Endothelial cell of umbilical vein (primary cell): ENCODE measurements at places on chromosomes 2 and 18. TPM values are rescaled to one million over a fixed set of nuclear protein-coding genes. Genes with fewer than 3 reads are reported as not detected.

DNA sequence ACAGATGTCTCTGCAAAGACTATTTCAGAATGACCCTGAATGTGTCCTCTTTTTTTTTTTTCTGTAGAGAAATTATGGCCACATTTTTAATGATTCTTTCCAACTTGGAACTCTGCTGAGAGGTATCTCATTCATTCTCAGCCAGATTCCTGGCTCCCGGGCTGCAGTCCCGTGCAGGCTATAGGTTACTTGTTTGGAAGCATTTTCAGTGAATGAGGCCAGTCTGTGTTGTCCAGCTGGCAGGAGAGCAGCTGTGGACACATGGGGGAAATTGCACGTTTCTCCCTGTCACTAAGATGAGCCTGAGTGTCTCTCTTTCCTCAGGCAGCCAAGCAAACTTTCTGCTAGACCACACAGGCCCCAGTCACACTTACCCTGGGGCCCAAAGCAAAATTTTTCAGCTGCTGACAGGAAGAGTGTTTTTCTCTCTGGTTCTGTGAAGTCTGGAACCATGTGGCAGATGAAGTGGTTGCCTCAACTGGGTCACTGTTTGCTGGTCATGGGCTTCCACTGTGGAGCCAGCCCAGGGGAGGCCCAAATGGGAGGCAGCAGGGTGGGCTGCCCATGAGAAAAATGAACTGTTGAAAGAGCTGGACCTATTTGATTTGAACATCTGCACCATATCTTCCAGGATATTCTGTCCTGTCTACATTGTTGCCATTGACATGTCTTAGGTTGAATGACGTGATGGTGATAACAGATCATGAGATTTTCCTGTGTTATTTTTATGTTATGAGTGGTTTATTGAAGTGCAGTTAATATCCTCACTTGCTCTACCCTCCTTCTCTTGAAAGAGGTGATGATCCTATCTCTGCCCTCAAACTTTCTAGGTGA lies 431.2 kb downstream of the LPIN1 start:
- no peak for DNase-seq
- H3K27ac ChIP-seq, result peak overlapping the region; percentile 12
- no peaks in the 10 kb centered on the region for H3K27me3 ChIP-seq
- no peaks in the 10 kb centered on the region for H3K36me3 ChIP-seq
- H3K4me1 ChIP-seq, result peaks cover 20% of the 10 kb centered on the region
- H3K4me3 ChIP-seq, result no peak overlapping the region

DNA sequence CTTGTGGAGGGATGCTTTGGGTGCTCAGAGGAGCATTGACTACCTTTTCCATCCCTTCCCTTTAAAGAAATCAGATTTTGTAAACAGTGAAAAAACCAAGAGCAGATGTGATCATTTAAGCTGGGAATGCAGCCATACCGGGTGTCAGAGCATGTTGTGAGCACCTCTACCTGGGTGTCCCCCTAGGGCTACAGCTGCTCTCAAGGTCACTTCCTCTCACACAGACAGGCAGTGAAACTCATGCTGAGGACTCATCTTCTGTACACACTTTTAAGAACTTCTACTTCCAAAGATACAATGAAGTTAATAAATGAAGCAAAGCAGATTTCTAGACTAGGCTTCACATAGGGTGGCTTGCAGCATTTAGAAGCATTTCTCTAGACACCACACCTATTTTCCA lies 48.4 kb upstream of the FRZB start:
- H3K27ac ChIP-seq, result no peak overlapping the region
- no peak for DNase-seq
- H3K4me3 ChIP-seq, result no peak overlapping the region
- H3K36me3 ChIP-seq, result peaks cover 5% of the 10 kb centered on the region

FAM110C gene
- total RNA-seq, result not detected in 2 replicates

TRIM43B gene
- not detected in 2 replicates for total RNA-seq

PIEZO2 gene
- total RNA-seq, result 5.0 and 11.2 TPM in 2 replicates
